ENCODE measurements at places on chromosomes 5 and 9. TPM values are rescaled to one million over a fixed set of nuclear protein-coding genes. Genes with fewer than 3 reads are reported as not detected.

Gene NDOR1
- 4.6 TPM for polyA plus RNA-seq

Gene ARL14EPL
- polyA plus RNA-seq: not detected

Gene PDE6A
- not detected for polyA plus RNA-seq

Gene OR1N2
- not detected for polyA plus RNA-seq

Gene COL15A1
- polyA plus RNA-seq: not detected

Gene PHYKPL
- polyA plus RNA-seq: 48.3 TPM

- no peak for DNase-seq
Measured at GRCh38 chr5:175649967-175650366, 7.9 kb upstream of the HRH2 start.

DNA sequence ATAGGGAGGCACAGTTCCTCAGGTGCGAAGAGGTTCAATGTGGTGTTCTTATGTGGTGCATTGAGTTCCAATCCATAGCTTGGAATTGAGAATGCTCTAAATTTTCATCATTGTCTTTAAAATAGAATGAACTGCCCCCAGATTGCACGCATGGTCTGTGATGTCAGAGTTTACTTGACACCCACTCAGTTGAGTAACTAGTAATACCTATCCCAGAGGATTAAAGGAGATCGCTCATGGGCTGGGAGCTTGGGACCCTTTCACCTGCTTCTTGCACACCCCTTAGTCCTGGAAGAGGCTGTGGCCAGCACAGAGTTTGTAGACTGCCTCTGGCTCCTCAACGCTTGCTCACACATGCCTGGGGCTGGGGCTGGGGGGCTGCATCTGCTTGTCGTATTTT lies 95.1 kb upstream of the OTULINL start:
- no peak for DNase-seq

- DNase-seq: no peak
Measured at GRCh38 chr5:157926977-157927376, 68.0 kb upstream of the CLINT1 start.

DNA sequence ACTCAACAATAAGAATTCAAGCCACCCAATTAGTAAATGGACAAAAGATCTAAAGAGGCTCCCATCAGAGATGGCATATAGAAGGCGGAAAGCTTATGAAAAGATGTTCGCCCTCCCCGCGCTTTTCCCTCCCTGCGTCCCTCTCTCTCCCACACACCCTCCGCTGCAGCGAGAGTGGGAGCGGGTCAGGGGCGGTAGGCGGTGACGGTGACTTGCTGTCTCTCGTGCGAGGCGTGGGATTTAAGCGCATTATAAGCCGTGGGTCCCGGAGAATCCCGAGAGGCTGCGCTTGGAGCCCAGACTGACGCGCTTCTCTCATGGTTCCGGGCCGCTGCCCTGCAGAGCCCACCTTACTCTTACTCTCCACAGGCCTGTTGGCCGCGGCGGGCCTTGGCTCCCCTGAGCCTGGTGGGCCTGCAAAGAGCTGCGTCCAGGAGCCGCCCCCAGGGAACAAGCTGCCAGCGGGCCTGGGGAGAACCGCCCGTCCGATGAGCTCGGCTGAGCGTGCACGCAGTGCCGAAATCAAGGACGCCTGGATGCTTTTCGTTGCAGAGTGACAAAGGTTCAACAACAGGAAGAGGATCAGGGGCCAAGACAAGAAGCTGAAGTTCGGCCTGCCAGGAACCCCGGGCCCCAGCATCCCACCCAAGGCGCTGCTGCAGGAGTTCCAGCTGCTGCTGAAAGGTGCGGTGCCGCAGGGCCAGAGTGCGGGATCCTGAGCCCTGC lies 42.6 kb upstream of the BICD2 start:
- no peak for DNase-seq

DNA sequence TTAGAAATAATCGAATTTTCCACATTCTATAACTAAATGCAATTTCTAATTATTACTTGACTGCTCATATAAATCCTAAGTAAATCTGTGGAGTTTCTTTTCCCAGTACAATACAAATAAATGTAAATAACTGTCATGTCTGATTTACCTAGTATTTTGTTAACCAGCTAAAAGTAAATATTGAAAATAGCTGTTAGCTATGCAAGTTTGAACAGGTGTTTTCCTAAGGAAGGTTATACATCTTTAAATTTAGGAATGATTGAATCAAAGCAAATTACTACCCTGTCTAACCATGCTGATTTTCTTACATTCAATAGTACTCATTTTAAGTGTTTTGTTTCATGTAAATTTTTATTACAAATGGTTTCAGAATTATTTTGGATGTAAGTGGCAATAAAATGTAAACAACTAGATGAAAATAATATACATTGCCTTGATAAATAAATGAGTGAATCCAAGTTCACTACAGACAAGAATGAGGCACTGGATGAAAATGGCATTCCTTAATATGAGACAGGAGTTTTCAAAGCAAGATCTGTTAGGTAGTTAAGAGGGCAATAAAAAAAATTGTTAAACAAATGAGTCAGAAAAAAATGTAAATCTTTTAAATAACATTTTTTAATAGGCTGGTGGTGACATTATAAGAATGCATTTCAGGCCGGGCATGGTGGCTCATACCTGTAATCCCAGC lies 15.8 kb downstream of the MCIDAS start:
- DNase-seq: no peak

GRCh38 chr5:141511771-141512325 lies 23.0 kb downstream of the PCDHGC5 start:
- no peak for DNase-seq

- no peak for DNase-seq
Measured at GRCh38 chr5:29930316-29930715, 1263.2 kb upstream of the CDH6 start.

- no peak for DNase-seq
Measured at GRCh38 chr5:181167814-181168488, 20.6 kb downstream of the OR2V2 start.

DNA sequence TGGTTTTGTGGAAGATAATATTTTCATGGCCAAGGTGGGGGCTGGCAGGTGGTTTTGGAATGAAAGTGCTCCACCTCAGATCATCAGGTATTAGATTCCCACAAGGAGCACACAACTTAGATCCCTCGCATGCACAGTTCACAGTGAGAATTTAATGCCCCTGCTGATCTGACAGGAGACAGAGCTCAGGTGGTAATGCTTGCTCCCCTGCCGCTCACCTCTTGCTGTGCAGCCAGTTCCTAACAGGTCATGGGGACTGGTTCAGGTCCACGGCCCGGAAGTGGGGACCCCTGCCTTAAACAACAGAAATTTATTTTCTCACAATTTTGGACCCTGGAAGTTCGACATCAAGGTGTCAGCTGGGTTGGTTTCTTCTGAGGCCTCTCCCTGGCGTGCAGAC lies 668.7 kb upstream of the ZNF608 start:
- DNase-seq: no peak

GRCh38 chr9:77807281-77807683 lies 159.2 kb upstream of the GNA14 start:
- DNase-seq: no peak

- no peak for DNase-seq
Measured at GRCh38 chr5:57581772-57582171, 99.2 kb upstream of the ACTBL2 start.

DNA sequence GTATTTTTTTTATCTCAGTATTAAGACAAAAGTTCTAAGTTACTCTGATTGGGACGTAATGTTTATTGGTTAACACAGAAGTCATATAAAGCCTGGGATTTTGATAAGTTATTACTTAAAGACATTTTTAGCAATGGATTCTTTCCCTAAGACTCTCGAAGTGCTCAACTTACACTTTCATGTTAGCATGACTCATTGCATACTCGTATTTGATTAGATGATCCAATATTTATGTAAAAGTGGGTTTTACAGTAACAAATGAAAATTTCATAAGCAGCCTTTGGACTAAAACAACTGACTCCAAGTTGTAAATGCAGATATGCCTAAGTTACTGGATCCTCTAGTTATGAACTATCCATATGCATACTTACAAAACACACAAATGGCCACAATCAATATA lies 567.7 kb upstream of the NUDT12 start:
- no peak for DNase-seq

DNA sequence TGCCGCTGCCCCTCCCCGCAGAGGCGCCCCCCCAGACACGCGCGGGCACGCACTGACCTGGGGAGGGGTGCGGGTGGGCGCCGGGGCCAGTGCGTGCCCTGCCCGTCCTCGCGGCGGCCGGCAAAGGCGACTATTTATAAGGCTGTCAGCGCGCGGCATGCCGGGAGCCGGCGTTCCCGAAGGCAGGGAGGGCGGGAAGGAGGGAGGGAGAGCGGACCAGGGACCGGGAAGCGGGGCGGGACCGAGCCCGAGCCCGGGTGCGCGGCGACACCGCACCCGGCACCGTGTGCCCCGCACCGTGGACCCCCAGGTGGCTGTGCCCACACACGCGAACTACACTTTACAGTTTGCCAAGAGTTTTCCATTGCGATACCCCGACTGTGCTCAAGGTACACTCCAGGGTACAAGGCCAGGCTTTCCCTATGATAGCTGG lies at the start of gene AK1:
Gene AK1, minus strand, starts transcription at position 110 of the 433 bp plus-strand sequence. CDS start 3,058 bp downstream, outside the sequence.
- DNase-seq: no peak

DNA sequence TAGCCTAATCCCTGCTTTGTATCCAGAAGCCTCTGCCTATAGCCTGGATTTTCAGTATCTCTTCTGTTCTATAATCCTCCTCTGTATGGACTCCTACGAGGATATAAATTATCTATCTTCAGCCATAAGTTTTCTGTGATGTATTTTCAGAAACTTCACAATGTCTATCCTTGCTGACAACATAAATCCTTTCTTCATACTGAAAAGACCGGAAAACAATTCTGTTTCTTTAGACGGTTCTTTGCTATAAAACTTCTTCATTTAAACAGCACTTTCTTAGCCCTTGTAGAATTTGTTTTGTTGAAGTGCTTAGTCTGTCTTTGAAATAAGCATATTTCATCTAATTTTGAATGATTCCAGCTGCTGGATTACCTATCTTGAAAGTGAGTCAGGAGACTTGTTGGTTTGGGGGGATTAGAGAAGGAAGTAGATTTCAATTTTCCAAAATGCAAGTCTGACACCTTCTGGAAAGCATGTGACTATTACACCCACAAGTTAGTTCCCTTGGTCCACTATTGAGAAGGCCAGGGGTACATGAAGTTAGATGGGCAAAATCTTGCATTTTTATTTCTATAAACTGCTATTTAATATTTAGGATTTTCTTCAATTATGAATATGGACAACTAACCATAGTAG lies 96.3 kb upstream of the RANBP3L start:
- no peak for DNase-seq

- no peak for DNase-seq
Measured at GRCh38 chr9:74653410-74654080, 156.4 kb downstream of the RORB start.

Data from naive B cell (primary cell).